ENCODE measurements at places on chromosomes 7 and 10.

DNA sequence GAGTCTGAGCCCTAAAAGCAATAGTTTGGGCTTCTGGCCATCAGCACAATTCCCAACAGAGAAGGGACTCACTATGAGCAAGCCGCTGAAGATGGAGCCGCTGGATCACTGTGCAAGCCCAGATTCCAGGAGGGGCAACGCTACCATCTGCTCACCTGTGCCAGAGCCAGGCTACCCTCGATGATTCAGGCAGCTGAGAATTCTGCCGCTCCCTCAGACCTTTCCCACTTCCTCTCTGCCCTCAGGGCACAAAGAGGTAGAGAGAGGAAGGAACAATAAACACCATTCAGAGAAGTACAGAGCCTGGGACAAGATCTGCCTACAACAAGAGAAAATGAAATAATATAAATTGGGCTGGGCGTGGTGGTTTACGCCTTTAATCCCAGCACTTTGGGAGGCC, 98.1 kb downstream of the MYOF start:
- DNase-seq: no peak

DNA sequence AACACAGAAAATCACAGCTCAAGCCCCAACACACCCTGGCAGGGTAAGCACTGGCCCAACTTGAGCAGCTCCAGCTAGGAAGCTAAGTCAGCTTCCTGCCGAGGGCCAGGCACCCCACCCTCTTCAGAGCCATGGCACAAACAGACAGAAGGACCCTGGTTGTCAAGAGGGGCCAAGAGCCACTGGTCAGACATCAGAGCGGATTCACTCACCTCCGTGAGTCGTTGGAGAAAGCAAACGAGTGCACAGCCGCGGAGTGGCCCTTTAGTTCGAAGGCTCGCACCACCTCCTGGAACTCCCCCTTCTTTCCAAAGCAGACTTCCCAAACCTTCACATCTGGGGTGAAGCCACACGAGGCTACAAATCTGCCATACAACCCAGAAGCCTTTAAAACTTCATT, 7.4 kb downstream of the TBL2 start:
- DNase-seq: no peak

DNA sequence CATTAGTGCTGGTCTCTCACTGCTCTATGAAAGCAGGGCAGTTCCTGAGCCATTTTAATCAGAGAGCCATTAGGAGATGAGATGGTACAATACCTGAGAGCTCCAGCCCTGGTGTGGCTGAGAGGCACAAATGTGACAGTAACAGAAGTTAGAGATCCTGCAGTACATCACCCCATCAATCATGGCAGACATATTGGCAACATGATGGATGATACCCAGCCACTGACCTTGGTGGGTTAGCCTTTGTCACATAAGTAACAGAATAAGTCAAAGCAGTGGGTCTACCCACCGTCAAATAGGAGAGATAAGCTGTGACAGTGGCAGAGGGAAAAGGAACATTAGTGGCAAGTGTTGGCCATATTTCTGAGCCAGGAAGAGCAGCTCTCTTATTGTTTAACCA, 53.3 kb upstream of the NXPH1 start:
- no peak for DNase-seq

- DNase-seq: no peak
Observed at GRCh38 chr10:44195112-44196007, 189.5 kb downstream of the CXCL12 start.

DNA sequence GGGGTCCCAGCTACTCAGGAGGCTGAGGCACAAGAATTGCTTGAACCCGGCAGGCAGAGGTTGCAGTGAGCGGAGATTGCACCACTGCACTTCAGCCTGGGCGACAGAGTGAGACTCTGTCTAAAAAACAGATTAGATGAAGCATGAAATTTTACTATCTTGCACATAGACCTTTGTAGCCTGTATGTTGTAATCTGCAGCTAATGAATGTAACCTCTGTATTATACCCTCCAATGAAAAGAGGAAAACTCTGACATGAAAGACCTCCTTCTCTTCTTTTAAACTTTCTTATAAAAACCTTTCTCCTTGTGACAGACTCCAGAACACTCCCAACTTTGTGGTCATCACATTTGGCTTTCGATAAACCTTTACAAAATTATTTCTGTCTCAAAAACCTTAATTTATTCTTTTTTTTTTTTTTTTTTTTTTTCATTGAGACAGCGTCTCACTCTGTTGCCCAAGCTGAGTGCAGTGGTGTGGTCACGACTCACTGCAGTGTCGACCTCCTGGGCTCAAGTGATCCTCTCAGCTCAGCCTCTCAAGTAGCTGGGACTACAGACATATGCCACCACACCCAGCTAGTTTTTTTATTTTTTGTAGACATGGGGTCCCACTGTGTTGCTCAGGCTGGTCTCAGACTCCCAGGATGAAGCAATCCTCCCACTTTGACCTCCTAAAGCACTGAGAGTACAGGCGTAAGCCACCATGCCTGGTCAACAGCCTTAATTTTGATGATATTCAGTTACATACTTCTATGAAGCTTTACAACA, 97.4 kb downstream of the SVOPL start:
- no peak for DNase-seq

DNA sequence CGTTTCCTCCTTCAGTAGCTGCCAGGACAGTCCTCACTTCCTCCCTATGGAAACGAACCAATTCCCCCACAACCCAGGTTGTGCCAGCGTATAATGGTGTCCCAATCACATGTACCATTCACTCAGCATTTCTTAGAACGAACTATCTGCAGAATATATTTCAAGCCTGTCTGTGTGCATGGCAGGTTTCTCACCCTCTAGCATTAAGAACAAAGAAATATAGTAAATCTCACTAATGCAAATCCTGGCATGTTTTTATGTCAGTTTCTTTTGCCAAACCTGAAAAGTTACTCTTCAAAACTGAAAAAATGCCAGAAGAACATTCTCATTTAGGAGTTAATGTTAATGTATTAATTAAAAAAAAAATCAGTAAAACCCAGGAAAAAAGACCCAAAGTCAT, 405.9 kb upstream of the KLF6 start:
- no peak for DNase-seq

DNA sequence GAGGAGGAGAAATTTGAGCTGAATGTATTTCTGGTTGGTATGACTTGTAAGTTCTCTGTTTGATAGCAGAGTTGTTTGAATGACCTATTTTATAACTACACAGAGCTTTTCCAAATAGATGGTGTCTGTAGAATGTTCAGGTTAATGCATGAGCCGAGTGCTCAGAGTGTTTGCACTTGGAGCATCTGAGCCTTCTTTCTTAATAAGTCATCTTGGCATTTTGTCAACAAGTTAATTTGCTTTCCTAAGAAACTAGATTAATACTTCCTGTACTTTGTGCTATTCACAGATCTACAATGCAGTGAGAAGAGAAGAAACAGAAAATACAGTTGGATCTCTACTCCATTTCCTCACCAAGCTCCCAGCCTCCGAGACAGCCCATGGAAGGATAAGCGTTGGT, 138.2 kb downstream of the PLCE1 start:
- no peak for DNase-seq

DNA sequence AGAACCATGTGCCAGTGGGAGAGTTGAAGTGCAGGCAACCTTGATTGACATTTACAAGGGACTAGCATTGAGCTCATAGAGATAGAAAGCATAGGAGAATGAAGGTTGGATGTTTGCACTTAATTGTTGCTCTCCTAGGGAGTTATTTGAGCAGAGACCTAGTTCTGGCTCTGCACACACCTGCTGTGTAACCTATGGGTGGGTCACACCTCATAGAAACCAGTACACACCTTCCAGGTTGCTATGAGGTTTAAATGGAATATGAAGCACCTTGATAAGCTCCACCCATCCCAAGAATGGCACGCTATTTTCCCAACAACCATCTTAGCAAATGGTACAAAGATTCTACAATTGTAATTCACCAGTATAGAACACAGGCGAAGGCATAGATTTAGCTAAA, 86.2 kb upstream of the AOAH start:
- DNase-seq: no peak

DNA sequence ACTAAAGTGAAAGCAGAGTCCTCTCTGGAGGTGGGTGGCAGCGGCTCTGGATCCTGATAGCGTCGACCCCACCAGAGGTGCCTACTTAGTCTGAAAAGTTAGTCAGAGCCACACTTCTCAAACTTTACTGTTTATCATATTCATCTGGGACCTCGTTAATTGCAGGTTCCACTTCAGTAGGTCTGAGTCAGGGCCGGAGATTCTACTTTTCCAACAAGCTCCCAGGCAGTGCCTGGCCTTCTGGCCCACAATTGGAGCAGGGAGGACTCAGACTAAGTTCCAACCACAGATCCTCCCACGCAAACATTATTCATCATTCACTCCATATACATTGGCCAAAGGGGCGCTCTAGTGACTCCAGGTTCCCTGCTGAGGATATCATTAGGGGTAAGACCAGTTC, 78.1 kb downstream of the VSTM4 start:
- no peak for DNase-seq

DNA sequence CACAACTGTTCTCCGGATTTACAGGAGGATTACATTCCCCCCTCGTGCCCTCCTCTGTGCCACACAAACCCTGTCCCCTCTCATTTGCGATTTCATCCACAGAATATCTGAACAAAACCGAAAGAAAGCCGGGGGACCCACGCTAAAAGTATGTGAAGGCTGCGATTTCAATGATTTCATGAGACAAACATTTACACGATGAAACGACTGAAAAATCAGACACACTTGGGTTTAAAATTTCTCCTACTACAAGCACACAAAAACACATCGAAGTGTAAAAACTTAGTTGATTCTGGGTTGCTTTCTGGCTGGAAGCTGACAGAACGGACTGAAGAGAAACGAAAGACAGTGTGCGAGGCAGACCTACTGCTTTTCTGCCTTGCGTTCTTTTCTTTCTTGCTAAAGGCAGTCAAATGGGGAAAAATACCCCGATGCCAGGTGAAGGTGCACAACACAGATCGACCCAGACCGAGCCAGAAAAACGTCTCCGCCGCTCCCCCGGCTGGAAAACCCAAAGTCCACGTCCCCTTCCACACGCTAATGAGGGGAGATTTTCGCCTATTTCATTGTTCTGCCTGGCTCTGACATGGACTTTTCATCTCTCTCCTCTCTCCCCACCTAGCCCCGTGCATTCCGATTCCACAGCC, 1.2 kb downstream of the HIPK2 start:
- DNase-seq: no peak

DNA sequence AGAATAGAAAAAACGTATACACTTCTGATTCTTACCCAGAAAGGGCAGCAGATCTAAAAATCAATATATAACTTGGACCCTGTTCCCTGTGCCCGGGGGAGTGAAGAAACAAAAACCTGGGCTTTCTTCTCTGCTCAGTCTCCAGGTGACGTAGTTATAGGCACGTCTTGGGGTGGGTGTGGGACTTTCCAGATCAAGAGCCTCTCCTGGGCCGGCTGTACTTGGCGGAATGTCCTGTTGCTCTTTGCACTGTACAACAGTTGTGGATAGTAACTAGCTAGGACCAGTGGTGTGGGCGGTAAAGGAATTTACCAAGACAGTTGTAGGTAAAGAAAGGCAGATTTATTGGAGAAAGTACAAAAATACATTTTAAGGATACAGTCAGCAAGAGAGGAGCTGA, 40.4 kb upstream of the STEAP4 start:
- no peak for DNase-seq

- DNase-seq: no peak
Observed at GRCh38 chr7:135448753-135449152, 61.1 kb downstream of the CNOT4 start.

- no peak for DNase-seq
Observed at GRCh38 chr7:81333536-81333935, 414.7 kb upstream of the SEMA3C start.

DNA sequence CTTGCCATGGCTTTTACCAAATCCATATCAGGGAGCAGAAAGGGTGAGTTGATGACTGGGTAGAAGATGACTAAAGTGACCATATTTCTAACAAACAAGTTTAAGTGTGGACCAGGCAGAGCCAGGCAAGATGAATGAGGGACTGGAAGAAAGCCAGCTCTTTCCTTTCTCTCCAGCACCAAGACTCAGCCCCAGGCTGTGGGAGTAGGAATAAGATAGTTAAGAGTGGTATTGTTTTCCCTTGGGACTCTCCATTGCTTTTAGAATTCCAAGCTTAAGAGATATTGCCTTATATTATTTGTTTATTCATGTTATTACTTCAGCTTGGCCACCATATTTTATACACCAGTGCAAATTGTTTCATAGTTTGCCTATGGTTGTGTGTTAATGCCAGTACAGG, 28.8 kb upstream of the TSPAN33 start:
- DNase-seq: no peak

DNA sequence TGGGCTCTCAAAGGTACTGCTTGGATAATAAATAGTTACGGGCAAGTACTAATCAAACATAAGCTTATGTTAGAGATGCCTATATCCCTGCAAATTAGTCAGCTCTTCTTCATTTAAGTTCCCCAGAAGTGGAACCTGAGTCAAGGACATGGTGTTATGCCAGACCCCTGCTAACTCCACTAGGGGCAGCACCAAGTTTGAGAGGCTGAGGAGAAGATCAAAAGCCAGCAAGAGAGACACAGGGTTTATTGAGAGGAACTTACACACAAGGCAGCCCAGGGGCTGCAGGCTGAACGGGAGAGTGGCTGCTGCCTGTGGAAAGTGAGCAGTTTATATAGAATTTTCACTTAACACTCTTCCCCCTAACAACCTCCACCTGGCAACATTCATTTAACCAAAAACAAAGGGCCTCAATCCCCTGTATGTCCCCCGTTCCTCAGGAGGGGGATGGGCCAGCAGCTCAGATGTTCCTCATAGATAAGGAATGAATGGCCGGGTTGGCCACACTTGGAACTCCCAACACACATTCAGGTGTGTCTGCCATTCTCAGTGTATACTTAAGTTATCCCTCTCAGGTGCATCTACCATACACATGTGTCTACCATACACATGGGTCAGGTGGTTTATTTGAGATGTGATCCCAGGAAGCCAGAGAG, 62.6 kb upstream of the GHITM start:
- DNase-seq: no peak

DNA sequence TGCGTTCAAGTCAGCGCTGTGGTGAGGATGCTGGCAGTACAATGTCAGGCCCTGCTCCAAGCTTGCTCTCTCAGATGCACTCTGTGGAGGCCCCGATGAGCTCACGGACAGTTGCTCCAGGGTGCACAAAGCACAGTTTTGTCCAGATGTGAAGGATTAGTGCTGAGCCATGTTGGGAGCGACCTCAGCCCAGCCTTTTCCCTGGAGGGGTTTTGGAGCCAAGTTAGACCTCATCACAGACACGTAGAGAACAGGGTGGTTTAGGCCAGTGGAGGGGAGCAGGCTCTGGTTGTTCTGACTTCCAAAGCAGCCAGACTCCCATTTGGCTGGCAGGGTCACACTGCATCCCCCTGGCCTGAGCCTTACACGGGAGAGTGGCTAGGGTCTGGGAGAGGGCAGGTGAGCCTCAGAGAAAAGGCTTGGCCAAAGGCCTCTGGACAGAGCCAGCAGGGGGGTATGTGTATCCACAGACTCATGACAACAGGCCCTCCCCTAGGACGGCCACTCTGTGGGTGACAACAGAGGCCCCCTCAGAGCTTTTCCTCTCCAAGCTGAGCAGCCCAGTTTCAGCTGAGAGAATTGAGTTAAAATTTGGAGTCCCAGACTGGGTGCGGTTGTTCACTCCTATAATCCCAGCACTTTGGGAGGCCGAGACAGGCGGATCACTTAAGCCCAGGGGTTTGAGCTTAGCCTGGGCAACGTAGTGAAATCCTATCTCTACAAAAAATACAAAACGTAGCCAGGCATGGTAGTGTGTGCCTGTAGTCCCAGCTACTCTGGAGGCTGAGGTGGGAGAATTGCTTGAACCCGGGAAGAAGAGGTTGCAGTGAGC, 4.7 kb downstream of the PLAC9 start:
- DNase-seq: no peak

- no peak for DNase-seq
Observed at GRCh38 chr7:1090686-1091643, 3.1 kb downstream of the GPER1 start.

- no peak for DNase-seq
Observed at GRCh38 chr10:61837755-61838171, 63.7 kb upstream of the ARID5B start.

GRCh38 chr10:60607372-60607771, 170.9 kb upstream of the CDK1 start:
- no peak for DNase-seq

All from activated CD4-positive, alpha-beta T cell treated with anti-CD3 and anti-CD28 coated beads for 1 hour (primary cell).